Activated T-helper 2 cell treated with anti-CD3 and anti-CD28 coated beads, Interferon-gamma antibody, Interleukin-2, Interleukin-4, amounts not matched to agents 10 μg/mL and 5 μg/mL and 100 μg/mL, durations not matched to agents 14 hours and 24 hours and 36 hours (primary cell): ENCODE measurements at places on chromosomes 2 and 18. TPM values are rescaled to one million over a fixed set of nuclear protein-coding genes. Genes with fewer than 3 reads are reported as not detected.

SPATS2L gene
- 57.5 and 62.2 TPM in 2 replicates for total RNA-seq

SEMA4F gene
- 5.5 and 7.1 TPM in 2 replicates for total RNA-seq

LYPD1 gene
- total RNA-seq, result not detected in 2 replicates

DNA sequence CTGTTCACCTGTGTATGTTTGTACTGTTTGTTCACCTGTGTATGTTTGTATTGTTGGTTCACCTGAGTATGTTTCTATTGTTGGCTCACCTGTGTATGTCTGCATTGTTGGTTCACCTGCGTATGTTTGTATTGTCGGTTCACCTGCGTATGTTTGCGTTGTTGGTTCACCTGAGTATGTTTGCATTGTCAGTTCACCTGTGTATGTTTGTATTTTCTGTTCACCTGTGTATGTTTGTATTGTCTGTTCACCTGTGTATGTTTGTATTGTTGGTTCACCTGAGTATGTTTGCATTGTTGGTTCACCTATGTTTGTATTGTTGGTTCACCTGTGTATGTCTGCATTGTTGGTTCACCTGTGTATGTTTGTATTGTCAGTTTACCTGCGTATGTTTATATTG is 14.6 kb downstream of the ADI1 start:
- DNase-seq, result no peak

DNA sequence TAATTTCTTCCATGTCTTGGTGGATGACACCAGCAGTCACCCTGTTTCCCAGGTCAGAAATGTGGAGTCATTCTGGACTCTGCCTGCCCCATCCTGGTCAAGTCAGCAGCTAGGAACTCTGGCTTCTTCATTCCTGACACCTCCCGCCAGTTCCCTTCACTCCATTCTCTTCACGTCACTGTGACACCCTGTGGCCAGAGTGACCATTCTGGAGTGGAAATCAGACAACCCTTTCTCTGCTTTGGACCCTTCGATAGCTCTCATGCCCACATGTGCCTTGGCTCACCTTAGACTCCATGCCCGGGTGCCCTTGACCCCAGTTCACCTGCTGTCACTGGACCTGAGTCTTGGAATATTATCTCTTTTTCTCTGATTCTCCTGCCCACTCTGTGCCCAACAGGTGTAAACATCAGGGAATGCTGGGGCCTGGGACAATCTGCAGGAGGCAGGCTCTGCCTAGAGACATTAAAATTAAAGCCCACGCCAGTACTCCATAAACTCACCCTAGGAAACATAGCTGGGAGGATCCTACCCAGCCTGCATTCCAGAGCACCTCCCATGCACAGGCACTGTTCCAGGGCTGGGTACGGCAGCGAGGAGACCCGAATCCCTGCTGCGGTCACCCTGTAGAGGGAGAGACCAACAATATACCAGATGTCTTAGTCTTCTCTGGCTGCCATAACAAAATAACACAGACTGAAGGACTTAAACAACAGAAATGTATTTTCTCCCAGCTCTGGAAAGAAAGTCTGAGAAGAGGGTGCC is 41.1 kb upstream of the FAHD2A start:
- no peak for DNase-seq

DNA sequence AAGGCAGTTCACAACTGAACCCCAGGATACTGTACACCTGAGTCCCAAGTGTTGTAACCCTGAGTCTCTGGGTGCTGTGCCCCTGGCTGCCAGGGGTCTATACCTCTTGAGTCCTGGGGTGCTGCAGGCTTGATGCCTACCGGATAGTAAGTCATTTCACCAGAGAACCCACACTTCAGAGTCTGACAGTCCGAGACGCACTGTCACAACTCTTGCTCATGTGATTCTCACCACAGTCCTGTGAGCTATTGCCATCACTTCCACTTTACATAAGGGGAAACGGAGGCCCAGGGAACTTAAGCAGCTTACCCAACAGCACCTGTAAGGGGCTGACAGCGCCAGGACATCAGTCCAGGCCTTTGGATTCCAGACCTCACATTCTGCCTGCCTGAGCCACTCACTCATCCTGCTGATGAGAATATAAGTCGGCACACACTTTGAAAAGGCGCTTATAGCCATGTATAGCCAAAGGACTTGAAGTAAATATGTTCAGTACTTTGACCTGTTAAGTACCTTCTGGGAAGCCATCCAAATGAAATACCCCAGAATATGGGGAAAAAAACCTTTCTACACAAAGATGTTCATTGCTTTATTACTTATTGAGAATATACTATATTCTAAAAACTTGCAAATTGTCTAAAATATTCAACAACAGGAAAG is 180.7 kb upstream of the ID2 start:
- no peak for DNase-seq

DNA sequence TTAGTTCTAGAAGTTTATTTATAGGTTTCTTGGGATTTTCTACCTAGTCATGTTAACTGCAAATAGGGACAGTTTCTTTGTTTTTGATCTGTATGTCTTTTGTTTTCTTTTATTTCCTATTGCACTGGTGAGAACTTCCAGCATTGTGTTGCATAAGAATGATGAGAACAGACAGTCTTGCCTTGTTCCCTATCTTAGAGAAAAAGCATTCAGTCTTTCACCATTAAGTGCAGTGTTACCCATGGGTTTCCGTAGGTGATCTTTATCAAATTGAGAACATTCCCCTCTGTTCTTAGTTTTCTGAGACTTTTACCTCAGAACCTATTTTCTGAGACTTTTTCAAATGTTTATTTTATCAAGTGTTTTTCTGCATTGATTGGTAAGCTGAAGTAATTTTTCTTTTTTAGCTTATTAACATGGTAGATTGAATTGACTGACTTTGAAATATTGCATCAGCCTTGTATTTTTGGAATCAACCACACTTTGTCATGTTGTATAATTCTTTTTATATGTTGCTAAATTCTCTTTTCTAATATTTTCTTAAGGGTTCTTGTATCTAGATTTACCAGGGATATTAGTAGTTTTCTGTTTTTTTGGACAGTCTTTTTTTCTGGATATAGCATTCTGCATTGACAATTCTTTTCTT is 17.2 kb downstream of the MFSD6 start:
- no peak for DNase-seq

DNA sequence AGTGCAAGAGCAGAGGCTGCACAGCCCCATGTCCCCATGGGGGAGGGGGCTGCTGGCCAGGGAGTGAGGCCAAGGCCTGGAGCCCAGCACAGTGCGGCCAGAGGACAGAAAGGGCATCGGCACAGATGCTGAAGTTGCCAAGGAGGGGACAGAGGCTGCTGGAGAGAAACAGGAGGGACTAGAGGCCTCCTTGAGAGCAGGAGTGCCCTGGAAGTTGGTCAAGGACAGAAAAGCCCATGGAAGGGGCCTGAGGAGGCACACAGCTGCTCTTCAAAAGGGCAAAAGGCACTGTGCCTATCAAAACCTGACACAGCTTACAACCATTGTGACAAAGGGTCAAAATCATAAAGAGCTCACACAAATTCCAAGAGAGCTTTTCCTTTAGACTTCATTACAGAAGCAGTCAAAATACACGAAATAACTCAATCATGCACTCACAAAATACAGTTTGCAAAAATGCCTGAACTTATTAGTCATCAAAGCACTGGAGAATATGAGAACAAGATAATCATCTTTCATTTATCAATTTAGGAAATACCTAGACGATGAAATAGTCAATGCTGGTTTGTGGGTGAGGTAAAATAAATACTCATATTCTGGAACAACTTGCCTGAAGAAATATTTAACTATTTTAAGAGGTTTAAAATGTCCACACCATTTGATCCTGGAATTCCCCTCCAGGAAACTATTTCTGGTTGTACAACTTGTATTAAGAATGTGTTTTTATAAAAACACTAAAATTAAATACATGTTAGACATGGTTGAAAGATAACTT is 79.6 kb downstream of the USP40 start:
- DNase-seq, result no peak

- no peak for DNase-seq
Measured at GRCh38 chr2:199455545-199456382, 2.0 kb downstream of the SATB2 start.

- DNase-seq, result no peak
Measured at GRCh38 chr2:147603447-147603846, 241.4 kb upstream of the ACVR2A start.

DNA sequence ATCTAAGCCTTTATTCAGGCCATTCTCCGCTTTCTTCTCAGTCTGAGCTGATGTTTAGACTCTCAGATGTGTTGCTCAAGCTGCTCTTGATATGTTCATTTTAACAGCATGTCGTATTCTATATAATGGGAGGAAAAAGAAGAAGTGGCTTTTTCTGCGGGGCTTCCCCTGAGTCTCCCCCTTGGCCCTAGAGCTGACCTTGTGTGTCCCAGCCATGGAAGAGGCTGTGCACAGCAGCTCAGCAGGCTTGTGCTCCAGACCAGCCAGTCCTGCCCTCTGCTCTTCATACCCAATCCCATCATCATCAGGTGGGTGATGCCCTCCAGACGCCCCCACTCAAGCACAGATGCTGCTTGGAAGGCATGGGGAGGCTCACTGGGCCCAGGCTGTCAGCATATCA is 155.1 kb upstream of the CELF4 start:
- DNase-seq, result no peak

GRCh38 chr2:15293262-15293937 is 267.7 kb downstream of the NBAS start:
- DNase-seq, result no peak

GRCh38 chr2:9377461-9378097 is 45.7 kb downstream of the ITGB1BP1 start:
- DNase-seq, result no peak

GRCh38 chr2:166410828-166411472 is 35.2 kb upstream of the SCN9A start:
- no peak for DNase-seq

GRCh38 chr2:149044500-149044899 is 6.0 kb downstream of the LYPD6B start:
- DNase-seq, result no peak

- DNase-seq, result no peak
Measured at GRCh38 chr2:74863802-74864248, 29.9 kb downstream of the HK2 start.

DNA sequence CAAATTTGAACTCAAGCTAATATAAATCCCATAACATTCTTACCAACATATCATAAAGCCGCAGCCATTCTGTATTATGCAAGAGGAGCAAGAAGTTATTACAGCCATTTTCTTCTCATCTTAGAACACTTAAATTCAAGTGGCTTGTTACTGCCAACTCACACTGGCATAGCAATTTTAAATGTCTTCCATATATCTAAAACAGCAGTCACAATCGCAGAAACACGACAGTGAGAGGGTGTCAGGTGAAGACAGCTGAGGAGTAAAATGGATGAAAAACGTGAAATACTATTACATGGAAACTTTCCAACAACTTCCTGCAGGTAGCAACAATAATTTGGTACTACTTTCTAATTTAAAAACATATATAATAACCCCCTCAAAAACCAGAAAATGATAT is 17.9 kb downstream of the PPP3R1 start:
- DNase-seq, result no peak

DNA sequence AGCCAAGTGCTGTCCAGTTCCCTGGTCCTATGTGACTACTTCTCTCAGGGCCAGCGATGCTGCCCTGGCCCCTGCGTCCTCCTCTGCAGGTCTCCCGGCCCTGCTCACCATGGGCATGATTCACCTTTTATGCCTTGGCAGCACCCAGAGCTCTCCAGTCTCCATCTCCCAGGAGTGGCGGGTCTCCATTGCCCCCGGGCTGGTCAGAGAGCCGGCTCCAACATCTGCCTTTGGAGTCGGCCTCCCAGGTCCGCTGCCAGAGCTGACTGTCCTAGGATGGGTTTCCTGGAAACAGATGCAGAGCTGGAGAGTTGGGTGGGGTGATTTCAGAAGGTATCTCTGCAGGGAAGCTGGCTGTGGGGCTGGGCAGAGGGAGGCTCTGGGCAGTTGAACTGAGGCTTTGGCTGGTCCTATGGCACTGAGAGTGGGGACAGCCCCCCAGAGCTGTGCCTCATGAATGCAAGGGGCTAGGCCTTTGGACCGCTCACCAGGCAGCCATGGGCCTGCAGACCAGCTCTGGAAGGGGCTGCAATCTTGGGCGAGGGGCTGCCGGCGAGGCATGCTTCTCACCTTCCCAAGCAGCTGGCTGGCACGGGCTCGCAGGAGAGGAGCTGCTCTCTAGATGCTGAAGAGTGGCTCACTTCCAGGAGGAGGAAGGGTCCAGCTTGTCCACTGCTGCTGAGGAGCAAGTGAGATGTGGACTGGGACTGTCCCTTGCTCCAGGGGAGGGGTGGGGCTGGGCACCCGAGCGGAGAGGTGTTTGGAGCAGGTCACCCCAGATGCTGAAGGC is 59.8 kb upstream of the HS6ST1 start:
- no peak for DNase-seq

DNA sequence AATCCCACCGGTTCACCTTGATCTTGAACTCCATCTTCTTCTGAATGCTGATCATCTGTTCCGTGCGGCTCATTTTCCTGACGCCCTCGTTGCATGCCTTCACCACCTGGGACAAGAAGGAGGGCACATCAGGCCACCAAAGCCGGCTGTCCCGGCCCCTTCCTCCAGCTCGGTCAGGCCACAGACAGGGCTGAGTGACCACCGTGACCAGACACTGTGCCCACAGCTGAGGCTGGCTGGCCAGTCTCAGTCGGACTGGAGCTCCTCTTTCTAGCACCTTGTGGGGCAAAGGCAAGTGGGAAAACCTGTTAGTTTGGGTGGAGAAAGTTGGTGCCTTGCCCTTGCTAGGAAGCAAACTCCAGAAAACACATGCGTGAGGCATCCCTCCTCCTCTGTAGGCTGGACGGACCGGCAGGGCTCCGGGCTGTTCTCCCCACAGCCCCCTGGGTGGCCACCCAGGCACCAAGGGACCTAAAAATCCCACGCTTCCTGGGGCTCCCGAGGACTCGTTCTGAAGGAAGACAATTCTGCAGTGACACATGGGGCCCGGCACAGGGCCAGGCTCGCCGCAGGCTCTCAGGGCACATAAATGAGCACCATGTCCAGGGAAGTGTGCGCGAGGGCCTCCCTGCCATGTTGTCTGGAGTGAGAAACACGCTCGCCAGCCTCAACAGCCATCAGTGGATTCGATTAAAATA is 15.3 kb downstream of the SNORC start:
- no peak for DNase-seq

GRCh38 chr2:223936862-223937326 is 8.2 kb downstream of the WDFY1 start:
- no peak for DNase-seq

DNA sequence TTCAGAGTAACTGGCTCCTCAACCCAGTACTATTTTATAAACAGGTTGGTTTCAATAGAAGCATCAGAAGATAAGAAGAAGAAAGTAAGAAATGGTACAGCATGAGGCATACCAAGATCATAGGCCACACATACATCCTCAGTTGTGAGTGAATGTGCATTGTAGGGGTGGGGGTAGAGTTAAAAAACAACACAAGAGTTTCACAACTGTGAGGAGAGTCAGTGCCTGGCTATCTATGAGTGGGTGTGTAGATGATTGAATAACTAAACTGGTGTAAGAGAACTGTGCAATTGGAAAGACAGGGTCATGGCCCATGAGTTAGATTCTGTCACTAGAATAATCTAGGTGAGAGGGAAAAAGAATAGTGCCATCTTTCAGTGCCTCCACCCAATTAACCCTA is 748.2 kb upstream of the ACVR2A start:
- no peak for DNase-seq
